ENCODE measurements at places on chromosomes 3 and 15. TPM values are rescaled to one million over a fixed set of nuclear protein-coding genes. Genes with fewer than 3 reads are reported as not detected.

GRCh38 chr3:120908795-120909601 is 993 bp downstream of the STXBP5L start:
- ATAC-seq: no peak

DNA sequence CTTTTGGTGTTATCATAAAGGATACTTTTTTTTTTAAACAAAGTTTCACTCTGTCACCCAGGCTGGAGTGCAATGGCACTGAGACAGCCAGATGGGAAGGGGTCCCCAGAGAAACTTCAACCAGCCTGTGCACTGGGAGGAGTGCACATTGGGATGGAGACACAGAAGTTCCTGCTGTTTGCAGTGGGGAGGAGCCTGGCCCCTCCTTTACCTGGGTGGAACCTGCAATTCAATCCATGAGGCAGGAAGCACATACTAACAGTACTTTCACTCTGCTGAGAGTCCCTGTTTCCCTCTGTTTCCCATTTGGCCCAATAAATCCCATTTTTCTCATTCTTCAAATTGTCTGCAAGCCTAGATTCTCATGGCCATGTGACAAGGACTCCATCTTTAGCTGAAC is 42.3 kb upstream of the LHFPL4 start:
- no peak for ATAC-seq

GRCh38 chr15:98257290-98257689 is 296.8 kb downstream of the ARRDC4 start:
- no peak for ATAC-seq

DNA sequence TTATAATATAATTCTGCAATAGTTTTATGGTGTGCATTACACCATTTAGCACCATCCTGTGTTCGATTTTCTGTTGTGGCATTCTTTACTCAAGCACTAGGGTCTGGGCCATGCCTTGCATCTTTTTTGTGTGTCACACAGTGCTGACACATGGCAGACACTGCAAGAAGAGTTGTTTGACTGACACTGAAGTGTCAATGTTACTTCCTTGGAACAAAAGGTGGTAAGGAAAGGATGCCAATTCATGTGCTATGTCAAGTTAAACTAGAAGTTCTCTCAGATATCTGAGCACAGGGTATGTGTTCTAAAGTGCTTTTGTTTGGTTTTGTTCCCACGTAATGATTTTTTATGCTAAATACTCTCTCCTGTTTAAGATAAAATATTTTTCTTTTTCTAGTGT is 102.5 kb upstream of the UNC13C start:
- ATAC-seq: no peak

AHSG gene
- not detected for total RNA-seq
